ENCODE measurements at places on chromosomes 6 and 20.

GRCh38 chr6:131924881-131925474, 26.2 kb downstream of the CCN2 start:
- DNase-seq = no peak

DNA sequence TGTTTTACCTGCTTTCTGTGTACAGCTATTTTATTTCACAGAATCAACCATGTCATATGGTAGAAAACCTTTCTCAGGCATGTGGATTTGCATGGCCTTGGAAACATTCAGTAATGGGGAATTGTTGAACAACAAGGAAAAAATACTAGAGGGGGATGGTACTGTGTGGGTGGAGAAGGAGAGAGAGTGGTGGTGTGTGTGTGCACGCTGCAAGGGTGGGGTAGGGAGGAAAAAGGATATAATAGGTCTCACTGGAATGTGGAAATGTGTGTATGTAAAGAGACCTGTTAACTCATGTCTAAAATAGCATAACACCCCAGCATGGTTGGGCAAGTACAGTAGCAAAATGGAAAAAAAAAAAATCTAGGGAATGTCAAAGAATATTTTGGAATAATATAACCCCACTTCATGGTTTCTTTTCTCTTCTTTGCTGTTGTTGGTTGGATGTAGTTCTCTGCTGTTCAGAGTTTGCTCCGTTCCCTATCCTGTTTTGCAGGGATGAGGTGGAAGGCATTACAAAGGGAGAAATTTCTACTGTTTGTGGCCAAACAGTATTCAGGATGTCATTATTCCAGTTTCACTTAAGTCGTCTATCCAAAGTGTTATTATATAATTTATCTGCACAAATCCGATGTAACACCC, 93.9 kb upstream of the CITED2 start:
- no peak for DNase-seq

DNA sequence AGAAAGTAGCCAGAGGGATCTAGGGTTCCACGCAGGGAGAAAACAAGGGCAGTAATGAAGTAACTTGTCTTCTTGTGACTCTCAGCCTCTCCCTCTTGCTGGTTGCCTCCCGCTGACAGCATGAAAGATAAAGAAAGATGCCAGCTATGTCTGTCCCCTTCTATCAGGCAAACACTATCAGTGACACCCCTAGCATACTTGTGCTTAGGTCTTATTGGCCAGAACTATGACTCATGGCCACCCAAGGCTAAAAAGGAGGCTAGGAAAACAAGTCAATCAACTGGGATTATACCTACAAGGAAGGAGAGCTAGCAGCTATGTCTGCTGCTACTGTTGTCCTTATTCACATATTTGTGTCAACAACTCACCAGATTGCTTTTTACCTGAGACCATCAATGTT, 206.8 kb upstream of the SOX4 start:
- DNase-seq = no peak

DNA sequence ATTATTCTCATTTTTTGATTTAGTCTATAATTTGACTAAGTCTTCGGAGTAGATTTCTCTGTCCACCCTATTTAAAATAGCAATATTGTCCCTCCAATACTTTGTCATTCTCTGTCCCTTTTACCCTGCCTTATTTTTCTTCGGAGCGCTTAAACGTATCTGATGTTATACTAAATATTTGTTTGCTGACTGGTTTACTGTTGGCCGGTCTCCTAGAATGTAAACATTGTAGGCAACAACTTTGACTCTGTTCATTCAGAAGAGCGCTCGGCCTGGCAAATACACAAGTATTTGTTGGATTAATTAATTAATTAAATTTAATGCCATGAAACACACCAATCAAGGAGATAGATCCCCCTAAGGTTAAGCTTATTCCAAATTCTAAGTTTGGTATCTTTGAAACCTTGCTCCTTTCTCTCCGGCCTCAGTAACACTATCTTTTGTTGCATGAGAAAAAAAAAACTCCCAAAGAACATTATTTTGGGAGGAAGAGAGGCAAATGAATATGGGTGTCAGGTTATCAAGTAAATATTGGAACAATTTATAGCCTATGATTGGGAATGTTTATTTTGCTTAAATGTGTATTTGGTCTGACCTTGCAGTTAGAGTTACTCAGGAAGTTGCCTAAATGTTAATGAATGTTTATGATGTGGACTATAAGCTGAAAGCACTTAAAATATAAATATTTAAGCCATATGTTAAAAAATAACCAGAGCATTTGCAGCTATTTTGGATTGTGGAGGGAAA, 231.1 kb downstream of the SOX4 start:
- no peak for DNase-seq

GRCh38 chr20:23127506-23128279, 41.6 kb upstream of the CD93 start:
- no peak for DNase-seq

DNA sequence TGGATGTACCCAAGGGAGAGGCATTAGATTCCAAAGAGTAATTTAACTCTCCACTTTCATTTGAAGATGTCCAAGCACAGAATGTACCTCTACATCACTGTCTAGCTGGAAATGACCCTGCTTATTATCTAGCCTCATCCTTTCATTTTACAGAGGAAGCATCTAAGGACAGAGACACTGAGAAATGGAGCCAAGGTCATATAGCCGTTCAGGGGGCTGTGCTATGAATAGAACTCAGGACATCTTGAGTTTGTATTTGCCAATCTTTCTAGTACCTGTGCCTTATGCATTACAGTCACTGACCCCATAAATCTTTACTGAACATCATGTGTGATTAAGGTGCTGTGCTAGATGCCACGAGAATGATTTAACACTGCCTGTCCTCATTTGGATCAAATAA, 138.2 kb upstream of the SPTLC3 start:
- no peak for DNase-seq

- DNase-seq = no peak
Observed at GRCh38 chr6:45880159-45880558, 135.5 kb downstream of the CLIC5 start.

- no peak for DNase-seq
Observed at GRCh38 chr6:81003156-81003555, 749.3 kb downstream of the TENT5A start.

DNA sequence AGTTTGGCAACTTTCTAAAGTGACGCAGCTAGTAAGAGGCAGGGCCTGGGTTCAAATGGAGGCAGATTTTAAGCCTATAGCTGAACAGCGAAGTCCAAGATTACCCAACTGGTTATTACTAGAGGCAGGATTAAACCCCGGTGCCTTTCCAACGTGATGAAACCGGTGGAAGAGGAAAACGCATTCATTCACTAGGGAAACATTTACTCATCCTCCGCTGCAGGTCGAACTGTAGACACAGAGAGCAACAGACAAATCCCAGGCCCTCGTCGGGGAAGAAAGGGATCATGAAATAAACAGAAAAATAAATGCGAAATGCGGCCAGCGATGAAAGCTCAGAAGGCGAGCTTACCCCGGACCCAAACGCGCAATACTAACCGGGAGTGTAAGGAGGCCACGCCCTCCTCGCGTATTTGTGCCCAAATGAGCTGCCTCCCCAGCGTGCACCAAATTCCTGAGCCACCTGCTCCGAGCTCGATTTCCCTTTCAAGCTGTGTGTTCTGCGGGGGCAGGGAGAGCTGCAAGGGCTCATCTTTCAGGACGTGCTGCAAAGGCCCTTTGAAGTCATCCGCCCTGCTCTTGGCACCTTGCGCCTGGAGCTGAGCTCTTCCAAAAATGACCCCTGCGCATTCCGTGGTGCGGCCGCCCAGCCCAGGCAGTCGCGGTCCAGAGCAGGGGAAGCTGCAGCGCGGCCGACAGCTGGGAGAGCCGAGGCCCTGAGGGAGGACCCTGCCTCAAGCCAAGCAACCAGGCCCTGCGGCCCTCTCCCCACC, 46.9 kb downstream of the PDYN start:
- no peak for DNase-seq
